Testis (tissue), 5 donors: ENCODE measurements at places on chromosomes 3 and 15. TPM values are rescaled to one million over a fixed set of nuclear protein-coding genes. Genes with fewer than 3 reads are reported as not detected.

Gene GOLGA6L1
- 17.8 TPM for polyA plus RNA-seq

Gene SERPINI1
- polyA plus RNA-seq = 13.3 TPM

Gene TJP1
- 102 TPM for polyA plus RNA-seq

Gene ANKRD34C
- polyA plus RNA-seq = 0.12 TPM
